ENCODE measurements at places on chromosomes 16 and 17.

GRCh38 chr16:66905633-66906539 is 12.8 kb downstream of the CDH16 start:
- no peak for DNase-seq

- no peak for DNase-seq
These were observed 849 bp downstream of the PRR29 start for GRCh38 chr17:63998721-63999679.

GRCh38 chr17:54992797-54993639 is 24.5 kb downstream of the STXBP4 start:
- DNase-seq, result peak; percentile 15

DNA sequence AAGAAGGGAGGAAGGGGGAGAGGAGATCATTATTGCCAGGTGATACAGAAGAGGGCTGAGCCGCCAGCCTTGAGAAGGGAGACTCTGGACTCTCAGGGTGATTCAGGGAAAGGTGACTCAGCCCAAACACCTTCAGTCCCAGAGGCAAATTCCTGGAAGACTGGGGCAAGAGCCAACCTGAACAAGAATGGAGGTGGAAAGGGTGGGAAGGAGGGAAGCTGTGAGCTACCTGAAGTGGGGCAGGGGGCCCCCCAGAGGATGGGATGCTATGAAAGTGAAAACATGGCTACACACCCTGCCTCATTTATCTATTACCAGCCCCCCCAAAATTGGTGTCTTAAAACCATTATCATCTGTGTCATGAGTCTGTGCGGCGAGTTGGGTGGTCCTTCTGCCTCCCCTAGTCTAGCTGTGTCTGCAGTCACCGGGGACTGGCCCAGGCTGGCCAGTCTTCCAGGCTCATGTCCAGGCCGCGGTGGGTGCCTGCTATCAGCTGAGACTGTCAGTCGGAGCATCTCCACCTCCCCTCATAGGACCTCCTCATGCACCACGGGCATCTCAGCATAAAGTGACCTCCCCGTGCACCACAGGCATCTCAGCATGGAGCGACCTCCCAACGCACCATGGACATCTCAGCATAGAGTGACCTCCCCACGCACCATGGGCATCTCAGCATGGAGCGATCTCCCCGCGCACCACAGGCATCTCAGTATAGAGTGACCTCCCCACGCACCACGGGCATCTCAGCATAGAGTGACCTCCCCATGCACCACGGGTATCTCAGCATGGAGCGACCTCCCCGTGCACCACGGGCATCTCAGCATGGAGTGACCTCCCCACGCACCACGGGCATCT is 3.2 kb upstream of the SLC47A2 start:
- no peak for DNase-seq

DNA sequence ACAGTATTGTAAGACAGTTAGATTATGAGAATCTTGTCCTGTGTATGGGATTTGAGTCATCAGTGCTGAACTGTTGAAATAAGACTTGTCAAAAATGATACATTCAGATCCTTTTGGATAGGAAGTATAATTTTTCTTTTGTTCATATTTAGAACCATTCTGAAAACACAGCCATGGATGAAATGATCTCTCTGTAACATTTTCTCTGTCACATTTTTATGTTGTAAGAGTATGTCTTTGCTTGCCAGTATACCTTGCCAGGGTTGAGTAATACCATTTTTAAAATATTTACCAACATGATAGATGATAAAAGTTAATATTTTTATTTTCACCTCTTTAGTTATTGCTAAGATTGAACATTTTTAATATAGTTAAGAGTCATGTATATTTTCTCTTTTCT is 45.0 kb downstream of the NSRP1 start:
- DNase-seq, result no peak

DNA sequence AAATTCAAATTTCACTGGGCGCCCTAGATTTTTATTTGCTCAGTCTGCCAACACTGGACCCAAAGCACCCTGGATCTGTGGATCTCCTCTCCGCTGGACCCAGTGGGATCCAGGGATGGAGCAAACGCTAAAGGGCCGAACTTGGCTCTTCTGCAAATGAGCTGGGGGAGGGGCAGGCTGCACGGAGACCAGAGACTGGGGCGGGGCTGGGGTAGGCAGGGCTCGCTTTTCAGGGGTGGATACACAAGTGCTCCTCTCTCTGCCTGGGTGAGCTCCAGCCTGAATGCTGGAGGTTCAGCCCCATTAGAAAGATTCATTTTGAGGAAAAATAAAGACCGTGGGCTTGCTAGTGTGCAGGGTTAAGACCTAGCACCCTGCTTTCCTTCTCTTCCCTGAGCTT is 8.9 kb downstream of the CBX4 start:
- DNase-seq, result no peak

GRCh38 chr17:57530508-57530907 is 214.6 kb downstream of the CCDC182 start:
- no peak for DNase-seq

DNA sequence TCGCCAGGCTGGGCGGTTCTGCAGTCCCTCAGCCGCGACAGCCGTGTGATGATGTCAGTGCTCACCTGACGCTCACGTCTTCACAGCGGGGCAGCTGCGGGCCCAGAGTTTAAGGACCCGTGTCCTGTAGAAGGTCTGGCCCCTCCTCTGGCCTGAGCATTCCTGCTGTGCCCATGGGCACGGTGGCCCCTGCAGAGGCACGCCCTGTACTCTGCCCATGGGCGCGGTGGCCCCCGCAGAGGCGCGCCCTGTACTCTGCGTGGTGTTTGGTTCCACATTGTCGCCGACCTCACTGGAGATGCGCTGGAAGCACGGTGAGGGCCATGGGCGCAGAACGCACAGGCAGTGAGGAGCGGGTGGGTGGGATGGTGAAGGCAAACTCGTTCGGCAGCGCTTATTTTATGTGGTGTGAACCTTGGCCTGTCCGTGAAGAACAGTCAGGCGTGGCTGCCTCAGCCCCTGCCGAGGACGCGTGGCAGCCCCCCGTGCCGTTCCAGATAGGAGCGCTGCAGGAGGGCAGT is 122.0 kb downstream of the BANP start:
- no peak for DNase-seq

GRCh38 chr17:82419540-82419939 is 1.2 kb upstream of the OGFOD3 start:
- DNase-seq, result peak; percentile 36

DNA sequence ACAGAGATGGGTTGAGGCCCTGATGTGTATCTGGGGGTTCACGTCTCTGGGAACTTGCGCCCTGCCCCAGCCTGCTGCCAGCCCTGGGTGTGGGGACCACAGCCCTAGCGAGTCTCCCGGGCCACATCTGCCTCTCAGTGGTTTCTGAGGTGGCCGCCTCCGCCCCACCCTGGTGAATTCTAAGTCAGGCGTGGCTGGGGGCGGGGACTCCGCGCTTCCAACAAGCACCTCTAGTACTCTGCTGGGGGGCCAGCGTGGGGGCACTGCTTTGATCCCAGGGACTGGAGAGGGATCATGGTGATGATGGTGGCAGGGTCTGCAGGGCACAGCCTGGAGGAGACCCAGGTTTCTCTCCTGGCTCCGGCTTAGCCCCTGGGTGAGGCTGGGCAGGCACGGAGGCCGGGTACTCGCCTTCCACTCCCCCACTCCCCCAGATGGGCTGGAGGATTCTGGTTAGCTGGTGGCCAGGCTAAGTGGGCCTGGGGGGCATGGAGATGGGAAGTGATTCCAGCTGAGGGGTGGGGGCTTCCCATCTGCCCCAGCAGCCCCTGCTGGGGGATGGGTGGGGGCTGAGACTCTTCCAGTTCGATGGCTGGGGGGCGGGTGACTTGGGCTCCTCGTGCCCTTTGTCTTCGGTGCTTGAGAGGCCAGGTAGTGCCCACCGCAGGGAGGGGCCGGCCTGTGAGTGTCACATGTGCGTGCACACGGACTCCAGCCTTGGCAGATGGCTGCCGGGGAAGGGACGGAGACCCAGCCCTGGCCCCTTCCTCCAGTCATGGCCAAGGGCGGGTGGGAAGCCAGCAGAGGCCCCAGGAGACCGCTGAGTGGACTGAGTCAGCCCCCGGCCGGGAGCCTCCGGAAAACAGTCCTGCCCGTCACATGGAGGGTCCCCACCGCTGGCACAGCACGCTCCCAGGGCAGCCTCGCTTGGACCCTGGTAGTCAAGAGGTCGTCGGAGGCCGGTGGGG is 3.9 kb downstream of the GLIS2 start:
- no peak for DNase-seq

- DNase-seq, result no peak
These were observed 134.6 kb downstream of the CYB561 start for GRCh38 chr17:63311416-63311937.

DNA sequence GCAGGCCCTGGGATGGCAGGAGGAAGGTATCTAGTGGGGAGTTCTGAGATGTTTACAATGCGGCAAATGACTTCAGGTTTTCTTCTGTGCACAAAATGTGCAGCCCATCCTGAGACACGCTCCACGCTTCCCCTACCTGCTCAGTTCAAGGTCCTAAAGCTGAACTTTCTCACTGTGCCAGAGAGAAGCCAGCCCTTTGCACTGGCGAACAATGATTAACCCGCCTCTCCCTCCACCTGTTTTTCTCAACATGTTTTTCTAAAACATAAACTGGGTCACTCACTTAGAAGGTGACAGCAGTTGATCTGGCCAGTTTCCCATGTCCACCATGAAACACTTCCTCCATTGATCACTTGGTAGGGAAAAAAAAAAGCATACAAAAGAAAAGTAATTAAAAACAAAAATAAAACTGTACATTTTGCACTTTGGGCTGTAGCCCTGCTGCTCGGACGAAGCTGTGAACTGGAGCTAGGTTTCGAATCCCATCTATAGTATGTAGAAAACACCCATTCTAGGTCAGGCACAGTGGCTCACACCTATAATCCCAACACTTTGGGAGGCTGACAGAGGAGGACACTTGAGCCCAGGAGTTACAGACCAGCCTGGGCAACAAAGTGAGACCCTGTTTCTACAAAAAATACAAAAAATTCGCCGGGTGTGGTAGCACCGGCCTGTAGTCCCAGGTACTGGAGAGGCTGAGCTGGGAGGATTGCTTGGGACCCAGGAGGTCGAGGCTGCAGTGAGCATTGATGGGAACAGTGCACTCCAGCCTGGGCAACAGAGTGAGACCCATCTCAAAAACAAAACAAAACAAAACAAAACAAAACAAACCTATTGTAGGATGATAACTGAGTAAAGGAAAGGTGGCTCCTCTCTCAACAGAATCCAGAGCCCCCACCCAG is 6.1 kb upstream of the G6PC1 start:
- DNase-seq, result no peak
